ENCODE measurements at places on chromosomes 16 and 17.

DNA sequence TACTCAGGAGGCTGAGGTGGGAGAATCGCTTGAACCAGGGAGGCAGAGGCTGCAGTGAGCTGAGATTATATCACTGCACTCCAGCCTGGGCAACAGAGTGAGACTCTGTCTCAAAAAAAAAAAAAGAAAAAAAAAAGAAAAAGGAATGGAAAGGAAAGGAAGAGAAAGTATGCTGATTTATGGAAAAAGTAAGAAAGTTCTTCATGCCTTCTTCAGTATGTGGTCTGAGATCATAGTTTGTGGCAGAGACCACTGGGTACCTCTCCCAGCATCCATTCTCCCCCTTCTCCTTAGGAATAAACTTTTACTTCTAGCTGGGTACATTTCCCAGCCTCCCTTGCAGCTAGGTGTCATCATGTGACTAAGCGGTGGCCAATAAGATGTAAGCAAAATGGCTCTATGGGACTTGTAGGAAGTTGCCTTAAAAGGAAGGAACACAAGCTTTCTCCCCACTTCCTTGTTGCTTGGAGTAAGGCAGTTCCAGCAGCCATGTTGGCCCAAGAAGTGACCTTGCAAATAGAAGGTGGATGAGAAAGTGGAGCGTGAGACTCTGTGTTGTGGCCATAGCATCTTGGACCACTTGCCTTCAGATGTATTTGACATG lies 26.1 kb upstream of the XPO6 start:
- no peak for DNase-seq

- DNase-seq, result no peak
Observed at GRCh38 chr17:41354536-41354935, 3.9 kb upstream of the KRT33A start.

DNA sequence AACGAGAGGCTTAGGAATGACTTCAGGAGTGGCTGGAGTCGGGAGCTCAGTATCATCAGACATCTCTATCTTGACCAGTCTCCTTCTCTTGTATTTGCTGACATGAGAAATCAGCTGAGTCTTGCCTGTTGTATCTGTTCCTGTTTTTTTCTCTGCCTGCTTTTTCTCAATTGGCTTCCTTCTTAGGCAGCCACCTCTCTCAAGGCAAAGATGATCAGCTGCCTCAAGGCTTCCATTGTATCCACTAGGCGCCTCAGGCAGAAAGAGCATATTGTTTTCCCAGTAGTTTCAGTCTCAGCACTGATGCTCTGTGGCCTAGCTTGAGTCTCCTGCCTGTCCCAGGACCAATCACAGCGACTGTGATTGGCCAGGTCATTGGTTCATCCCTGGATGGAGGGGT lies 306.2 kb downstream of the CPPED1 start:
- DNase-seq, result no peak

DNA sequence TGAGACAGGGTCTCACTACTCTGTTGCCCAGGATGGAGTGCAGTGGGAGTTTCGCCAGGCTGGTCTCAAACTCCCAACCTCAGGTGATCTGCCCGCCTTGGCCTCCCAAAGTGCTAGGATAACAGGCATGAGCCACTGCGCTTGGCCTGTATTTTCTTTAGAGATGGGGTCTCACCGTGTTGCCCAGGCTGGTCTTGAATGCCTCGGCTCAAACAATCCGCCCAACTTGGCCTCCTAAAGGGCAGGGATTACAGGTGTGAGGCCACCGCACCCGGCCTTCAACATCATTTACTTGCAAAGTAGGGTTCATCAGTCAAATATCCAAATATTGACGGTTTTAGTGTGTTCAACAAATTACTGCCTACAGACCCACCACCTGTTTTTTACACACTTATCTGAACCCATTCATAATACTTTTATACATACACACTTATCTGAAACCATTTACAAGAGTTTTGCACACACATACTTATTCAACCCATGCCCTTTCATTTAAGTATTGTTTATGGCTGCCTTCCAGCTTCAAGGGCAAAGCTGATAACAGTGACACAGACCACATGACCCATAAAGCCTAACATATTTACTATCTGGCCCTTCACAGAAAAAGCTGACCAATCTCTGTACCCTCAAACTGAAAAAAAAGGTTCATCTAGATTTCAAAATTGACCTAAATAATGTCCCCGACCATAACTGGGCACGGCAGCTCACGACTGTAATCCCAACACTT lies 11.9 kb downstream of the TMEM170A start:
- no peak for DNase-seq

DNA sequence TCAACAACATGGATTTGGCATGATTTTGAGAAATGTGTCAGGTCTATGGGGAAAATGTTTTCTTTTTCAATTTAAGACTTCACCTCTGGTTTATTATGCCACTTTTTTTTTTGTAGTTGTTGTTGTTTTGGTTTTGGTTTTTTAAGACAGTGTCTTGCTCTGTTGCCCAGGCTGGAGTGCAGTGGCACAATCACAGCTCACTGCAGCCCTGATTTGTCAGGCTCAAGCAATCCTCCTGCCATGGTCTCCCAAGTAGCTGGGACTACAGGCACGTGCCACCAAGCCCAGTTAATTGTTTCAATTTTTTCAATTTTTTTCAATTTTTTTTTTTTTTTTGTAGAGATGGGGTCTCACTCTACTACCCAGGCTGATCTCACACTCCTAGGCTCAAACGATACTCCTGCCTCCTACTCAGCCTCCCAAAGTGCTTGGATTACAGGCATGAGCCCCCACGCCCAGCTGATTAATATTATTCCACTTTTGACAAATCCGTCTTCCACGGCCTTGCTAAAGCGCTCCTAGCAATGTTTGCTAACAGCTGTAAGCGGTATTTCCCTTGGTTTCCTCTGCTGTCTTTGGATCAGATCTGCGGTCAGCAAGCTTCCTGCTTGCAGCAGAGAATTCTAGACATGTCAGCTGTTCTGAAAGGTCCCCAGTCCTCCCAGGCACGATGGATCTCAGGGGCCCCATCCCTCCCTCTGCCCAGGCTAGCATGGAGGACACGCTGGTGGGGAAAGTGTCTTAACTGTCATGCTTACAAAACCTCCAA lies 7.0 kb upstream of the MILR1 start:
- peak; percentile 69 for DNase-seq

DNA sequence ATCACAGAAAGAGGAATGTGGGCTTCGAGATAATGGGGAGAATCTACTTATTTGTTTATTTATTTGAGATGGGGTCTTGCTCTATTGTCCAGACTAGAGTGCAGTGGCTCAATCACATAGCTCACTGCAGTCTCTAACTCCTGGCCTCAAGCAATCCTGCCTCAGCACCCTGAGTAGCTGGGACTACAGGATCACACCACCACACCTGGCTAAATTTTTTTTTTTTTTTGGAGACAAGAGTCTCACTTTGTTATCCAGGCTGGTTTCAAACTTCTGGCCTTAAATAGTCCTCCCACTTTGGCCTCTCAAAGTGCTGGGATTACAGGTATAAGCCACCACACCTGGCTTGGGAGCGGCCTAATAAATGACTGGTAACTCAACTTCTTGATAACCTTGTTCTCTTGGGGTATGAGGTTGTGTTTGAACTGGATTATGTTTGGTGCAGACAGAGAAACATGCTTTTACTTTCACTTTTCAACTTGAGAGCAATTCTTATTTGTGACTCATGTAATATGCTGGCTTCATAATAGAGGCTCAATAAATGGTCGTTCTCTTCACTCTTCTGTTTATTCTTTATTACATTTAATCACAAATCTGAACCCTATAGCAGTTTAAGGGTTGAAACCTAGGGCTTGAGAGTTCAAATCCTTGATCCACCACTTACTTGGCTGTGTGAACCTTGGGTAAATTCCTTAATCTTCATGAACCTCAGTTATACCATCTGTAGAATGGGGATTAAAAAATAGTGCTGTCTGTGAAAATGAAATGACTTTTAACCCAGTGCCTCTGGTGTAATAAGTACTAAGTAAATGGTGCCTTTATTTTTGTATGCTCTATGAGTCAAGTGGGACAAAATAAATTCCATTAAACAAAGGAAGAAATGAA lies 129.1 kb upstream of the HS3ST2 start:
- DNase-seq, result peak; percentile 10

- no peak for DNase-seq
Observed at GRCh38 chr17:54482843-54483242, 417.8 kb upstream of the TOM1L1 start.

DNA sequence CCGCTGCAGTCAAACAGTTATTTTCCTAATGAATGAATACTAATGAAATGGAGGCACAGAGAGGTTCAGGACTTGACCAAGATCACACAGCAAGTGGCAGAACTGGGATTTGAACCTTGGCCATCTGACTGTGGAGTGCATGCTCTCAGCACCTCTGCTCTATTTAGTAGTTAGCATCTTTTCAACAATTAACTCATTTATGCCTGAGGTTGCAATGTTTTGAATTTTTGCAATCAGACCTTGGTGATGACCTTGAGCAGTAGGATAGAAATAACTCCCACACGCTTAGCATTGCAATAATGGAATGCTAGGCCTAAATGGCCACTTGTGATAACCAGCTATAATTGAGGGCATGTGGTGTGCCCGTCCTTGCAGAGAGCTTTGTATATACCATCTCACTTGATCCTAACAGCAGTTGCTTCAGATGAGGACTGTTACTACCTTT lies 31.0 kb downstream of the NAGPA start:
- no peak for DNase-seq

DNA sequence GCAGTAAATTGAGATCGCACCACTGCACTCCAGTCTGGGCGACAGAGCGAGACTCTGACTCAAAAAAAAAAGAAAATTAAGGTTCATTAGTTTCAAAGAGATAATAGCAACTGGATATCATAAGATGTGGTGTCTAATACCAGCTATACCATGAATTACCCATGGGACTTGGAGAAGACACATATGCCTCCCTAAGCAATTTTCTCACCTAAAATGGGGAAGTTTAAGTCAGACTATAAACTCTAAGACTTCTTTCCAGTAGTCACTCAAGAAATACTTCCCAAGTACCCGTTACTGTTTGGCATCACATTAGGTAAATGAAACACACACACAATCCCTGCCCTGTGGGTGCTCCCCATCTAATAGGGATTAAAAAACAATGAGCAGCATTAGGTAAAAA lies 22.6 kb downstream of the SMURF2 start:
- DNase-seq, result no peak

- no peak for DNase-seq
Observed at GRCh38 chr17:21036361-21036881, 6.4 kb downstream of the USP22 start.

- no peak for DNase-seq
Observed at GRCh38 chr17:51164911-51165679, 1.1 kb upstream of the NME2 start.

DNA sequence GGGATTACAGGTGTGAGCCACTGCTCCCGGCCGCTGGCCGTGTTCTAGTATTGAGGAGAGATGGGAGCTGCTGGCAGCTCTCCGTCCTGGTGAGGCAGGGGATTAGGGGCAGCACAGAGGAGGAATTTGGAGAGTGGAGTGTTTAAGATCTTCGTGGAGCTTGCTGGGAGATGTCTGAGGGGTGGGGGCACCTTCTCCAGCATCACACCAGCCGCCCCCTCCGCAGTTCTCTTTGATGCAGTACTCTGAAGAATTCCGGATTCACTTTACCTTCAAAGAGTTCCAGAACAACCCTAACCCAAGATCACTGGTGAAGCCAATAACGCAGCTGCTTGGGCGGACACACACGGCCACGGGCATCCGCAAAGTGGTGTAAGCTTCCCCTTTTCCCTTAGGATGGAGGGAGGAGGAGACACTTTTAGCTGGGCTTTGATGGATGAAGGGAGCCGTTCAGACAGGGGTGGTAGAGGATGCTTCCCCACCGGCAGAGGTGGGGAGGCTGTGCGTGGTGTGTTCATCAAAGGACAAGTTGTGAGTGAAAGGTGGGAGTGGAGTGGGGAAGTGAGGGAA lies 11.9 kb downstream of the ITGAM start:
- no peak for DNase-seq

DNA sequence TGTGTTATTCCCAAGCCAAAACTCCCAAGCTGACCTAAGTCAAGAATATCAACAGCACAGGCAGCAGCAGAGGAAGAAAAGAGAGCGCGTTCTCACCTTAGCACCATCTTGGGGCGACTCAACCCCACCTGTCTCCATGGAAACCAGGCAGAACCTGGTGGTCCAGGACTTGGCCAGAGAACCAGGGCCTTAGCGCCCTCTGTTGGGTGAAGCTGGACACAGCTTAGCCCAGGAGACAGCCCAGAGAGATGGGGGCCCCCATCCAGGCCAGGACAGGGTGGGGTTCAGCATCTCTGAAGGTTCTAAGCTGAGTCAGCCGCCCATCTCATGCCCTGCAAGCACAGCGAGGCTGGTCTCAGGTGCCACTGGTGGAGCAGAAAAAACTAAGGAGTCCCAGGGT lies 60.1 kb upstream of the TMEM132E start:
- no peak for DNase-seq

- DNase-seq, result no peak
Observed at GRCh38 chr16:22308824-22309520, 11.8 kb downstream of the POLR3E start.

GRCh38 chr17:80394629-80395216 lies 20.2 kb upstream of the ENDOV start:
- DNase-seq, result no peak

GRCh38 chr16:21959050-21959449 lies 5.9 kb downstream of the UQCRC2 start:
- no peak for DNase-seq

DNA sequence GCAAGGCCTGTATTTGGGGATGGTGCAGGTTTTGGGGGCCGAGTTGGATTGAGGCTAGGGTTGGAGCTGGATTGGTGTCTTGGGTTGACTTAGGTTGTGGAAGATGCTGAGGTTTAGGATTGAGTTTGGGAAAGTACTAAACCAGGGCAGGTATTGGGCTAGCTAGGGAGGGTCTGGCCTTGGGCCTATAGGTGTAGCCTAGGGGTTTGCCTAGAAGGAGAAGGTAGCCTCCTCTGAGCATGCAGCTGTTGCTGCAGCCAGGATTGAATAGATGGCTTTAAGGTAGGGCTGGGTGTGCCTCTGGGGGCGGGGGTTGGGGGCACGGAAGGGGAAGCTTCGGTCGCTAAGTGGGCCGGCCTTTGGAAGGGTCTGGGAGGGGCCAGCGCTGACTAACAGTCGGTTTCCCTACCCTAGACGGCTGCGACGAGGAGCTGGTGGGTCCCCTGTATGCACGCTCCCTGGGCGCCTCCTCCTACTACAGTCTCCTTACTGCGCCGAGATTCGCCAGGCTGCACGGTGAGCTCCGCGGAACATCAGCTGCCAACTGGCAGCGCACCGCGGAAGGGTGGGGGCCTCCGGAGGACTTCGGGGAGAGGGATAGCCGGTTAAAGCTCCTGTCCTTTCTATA lies 1.2 kb downstream of the CNTNAP1 start:
- peak; percentile 63 for DNase-seq

DNA sequence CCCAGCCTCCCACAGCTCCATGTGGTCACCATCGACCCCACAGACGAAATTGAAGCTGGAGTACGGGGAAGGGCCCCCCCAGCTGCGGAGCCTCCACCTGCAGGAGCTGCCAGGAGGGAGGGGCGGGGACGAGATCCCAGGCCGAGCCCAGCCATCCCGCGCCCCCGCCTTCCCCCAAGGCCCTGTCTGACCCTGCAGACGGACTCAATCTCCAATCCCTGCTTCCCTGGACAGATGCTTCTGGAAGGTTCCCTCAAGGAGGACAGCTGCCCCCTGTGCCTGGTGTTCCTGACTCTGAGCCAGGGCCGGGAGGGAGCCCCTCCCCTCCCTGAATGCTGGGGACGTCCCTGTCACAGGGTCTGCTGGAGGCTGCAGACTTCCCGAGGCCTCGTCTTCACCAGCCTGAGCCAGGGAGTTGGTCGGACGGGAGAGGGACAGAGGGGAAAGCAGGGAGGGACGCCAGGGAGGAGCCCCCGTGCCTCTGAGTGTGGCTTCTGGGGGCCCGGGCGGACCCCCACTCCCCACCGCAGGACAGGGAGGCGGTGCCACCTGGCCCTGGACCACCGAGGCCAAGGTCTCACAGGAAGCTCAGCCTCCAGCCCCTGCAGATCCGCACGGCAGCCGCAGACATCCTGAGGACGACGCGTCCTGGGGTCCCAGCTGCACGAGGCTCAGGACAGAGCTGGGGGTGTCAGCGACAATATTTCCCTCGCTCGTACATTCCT lies 21.3 kb upstream of the C1QTNF8 start:
- no peak for DNase-seq

Data from stomach (tissue), 19 donors.